ENCODE measurements at places on chromosomes 16 and 17. TPM values are rescaled to one million over a fixed set of nuclear protein-coding genes. Genes with fewer than 3 reads are reported as not detected.

- DNase-seq, result peak; percentile 35
Observed at GRCh38 chr16:4700997-4701743, 7.8 kb downstream of the NUDT16L1 start.

ST6GALNAC2 gene
- 5.6 TPM for total RNA-seq

- peak; percentile 75 for DNase-seq
Observed at GRCh38 chr16:82748026-82748425, 121.3 kb downstream of the CDH13 start.

GPR139 gene
- not detected for total RNA-seq

ZNF785 gene
- 9.1 TPM for total RNA-seq

DNA sequence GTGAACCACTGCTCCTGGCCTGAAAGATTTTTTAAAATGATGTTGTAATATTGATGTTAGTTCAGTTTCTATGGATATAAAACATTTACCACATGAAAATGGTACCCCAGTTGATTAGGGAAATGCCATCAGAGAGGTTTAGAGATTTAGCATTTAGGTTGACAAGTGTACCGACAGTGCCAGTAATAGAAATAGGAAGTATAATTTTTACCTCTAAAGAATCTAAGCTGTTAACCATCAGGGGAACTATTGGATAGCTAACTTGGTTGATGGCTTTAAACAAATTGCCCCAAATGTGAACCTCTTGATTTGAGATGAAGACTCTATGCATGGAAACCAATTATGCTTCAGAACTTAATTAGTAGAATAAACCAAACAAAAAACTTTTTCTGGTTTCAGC, 6.4 kb downstream of the CBFB start:
- no peak for DNase-seq

- no peak for DNase-seq
Observed at GRCh38 chr17:21352981-21353265, 23.2 kb upstream of the KCNJ12 start.

- no peak for DNase-seq
Observed at GRCh38 chr16:66427036-66427860, at the start of gene BEAN1. BEAN1 (plus strand) TSS chr16:66427295; CDS start chr16:66437677, 10,382 bp downstream.

Measured in heart left ventricle (tissue), 16 donors.